ENCODE measurements at places on chromosomes 1 and 21.

DNA sequence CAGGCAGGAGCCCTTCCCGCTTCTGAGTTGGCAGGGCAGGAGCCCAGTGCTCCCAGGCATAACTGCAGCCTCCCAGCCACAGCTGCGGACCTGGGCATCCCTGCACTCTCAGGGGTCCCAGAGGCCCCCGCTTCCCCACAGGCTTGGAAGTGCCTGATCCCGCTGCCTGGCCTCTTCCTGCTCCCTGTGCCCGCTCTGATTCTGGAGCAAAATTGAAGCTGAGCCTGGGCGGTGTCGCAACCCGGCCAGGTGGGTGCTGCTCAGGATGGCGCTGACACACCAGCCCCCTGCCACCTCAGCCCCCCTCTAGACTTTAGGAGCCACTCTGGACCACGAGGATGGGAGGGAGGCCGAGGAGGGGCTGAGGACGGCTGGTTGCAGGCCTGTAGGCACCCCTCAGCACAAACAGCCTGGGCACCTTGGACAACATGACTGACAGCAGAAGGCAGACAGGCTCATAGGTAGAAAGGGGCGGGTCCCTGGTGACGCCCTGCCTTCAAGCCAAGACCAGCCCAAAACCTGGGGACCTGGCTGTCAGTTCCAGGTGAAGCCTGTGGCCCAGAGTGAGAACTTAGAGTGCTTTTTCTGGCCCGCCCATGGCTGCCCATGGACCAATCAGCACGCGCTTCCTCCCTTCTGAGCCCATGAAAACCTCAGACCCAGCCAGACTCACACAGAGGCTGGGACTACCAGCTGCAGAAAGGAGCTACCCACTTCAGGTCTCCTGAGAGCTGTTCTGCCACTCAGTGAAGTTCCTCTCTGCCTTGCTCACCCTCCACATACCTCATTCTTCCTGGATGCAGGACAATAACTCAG is 7.2 kb downstream of the HLCS start:
- DNase-seq = no peak

- DNase-seq = no peak
These were observed 17.4 kb downstream of the PIK3R3 start for GRCh38 chr1:46114925-46115603.

- DNase-seq = no peak
These were observed 186.1 kb downstream of the CLEC20A start for GRCh38 chr1:178310685-178311105.

DNA sequence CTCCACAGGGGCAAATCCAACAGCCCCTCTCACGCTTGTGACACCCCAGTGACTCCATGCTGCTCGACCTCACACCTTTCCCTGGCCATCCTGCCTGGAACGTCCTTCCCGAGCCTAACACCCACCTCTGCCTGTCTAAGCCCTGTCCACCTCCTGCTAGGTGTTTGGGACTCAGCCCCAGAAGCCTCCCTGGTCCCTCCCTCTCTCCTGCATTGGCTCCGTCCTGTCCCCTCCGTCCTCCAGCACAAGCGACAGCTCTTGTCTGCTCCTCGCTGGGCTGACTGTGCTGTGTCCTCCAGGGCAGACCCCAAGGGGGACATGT is 102.0 kb upstream of the IFFO2 start:
- DNase-seq = no peak

GRCh38 chr21:36518883-36519492 is 39.1 kb upstream of the CLDN14 start:
- DNase-seq = no peak

DNA sequence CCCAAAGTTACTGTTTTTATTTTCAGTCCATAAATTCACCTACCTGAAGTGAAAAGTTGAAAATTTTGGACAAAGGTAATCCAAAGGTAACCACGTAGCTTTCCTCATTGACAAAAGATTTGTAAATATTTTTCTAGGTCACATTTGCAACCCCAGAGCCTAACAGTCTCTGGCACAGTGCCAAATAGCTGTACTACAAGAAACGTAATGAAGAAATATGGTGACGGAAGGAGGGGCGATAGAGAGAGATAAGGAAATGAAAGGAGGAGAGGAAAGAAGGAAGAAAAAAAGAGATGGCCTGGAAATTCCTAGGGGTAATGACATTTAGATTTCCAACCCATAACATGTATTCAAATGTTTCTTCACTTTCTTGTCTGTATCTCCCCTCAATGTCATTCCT is 159.4 kb downstream of the BARHL2 start:
- DNase-seq = no peak

GRCh38 chr1:210625715-210626114 is 297.0 kb downstream of the HHAT start:
- DNase-seq = no peak

- no peak for DNase-seq
These were observed 3.3 kb downstream of the SH3BP5L start for GRCh38 chr1:248822148-248823032.

GRCh38 chr1:171212607-171213351 is 27.7 kb downstream of the FMO2 start:
- DNase-seq = no peak

- no peak for DNase-seq
These were observed 15.6 kb downstream of the TRAPPC10 start for GRCh38 chr21:44027607-44028286.

Measured in activated CD4-positive, alpha-beta T cell treated with anti-CD3 and anti-CD28 coated beads for 4 hours (primary cell).